Stimulated activated naive CD8-positive, alpha-beta T cell treated with anti-CD3 and anti-CD28 coated beads, Interleukin-15, amount 100 ng/mL, for 72 hours (primary cell): ENCODE measurements at places on chromosomes 4 and X.

GRCh38 chrX:14073071-14073470 is 43.4 kb upstream of the GEMIN8 start:
- no peak for DNase-seq

DNA sequence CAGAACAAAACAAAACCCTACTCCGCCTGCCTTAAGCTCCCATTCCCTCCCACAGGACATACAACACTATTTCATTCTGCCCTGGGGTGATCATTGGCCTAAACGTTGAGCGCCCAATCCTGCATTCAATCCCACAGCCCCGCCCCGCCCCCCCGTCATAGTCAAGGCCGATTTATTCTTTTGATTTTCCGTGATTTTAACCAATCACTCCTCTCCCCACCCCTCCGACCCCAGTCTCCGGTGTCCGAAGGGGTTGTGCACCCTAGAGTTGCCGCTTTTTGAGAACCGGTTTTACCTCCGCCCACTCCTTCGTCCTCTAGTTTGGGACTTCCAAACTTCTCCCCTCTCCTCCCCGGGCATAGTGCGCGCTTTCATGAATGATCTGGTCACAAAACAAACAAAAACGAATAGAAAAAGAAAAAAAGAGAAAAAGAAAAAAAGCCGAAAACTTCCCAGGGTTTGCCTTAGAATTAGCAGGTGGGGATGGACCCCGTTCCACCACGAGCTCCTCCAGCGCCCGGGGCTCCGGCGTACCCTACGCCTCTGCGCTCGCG is 446 bp upstream of the UBE2A start:
- DNase-seq: no peak

- DNase-seq: no peak
Observed at GRCh38 chrX:80026116-80026515, 11.6 kb downstream of the TBX22 start.

GRCh38 chr4:123524958-123525628 is 128.5 kb downstream of the SPRY1 start:
- no peak for DNase-seq

DNA sequence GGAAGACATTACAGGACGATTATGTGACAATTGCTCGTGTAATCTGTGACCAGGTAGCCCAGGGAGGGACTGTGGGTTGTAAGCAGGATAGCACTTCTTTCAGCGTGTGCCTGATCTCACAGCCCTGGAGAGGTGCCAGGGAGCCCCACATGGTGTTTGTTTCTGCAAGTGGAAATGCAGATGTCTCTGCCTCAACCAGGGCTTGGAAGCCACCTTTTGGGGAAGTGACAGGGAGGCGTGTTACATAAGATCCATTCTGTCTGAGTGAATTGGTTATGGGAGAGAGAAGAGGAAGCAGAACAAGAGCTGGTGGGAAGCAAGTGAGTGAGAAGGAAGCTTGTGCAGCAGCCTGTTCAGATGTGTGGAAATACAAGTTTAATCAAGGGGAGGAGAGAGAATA is 104.5 kb upstream of the GATB start:
- DNase-seq: no peak

- DNase-seq: no peak
Observed at GRCh38 chrX:117743469-117744251, 372.9 kb downstream of the KLHL13 start.

DNA sequence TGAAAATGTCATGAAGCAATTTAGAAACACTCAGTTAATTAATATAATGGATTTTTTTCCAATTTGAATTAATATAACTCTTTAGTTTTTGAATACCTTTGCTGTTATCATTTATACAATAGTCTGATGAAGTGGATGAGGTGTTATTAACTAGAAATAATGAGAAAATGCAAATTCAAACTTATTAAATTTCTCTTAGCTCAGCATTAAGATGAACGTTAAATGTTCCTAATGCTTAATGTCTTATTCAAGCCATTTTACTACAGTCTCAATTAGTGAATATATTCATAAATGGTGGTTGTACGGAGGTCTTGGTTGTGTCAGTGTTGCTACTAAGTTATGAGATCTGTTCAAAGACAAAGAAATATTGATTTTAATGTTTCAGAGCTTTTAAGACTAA is 186.3 kb downstream of the DTHD1 start:
- no peak for DNase-seq

GRCh38 chr4:101956068-101956825 is 165.7 kb downstream of the BANK1 start:
- no peak for DNase-seq

DNA sequence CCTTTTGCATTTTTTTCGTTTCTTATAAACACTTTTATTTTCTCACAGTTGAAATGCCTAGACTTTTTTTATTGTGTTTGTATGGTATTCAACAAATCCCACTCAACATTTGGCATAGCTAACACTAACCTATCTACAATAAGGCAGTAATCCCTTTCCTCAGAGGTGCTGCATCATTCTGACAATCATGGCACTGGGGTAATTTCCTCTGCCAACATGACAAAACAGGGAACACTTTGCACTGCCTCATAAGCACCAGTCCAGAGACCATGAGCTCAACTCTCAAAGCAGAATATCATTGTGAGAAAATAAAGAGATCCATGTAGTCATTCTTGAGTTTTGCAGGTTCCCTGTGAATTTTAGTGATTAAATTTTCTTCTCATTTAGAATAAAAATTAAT is 183.8 kb upstream of the INTU start:
- DNase-seq: no peak

DNA sequence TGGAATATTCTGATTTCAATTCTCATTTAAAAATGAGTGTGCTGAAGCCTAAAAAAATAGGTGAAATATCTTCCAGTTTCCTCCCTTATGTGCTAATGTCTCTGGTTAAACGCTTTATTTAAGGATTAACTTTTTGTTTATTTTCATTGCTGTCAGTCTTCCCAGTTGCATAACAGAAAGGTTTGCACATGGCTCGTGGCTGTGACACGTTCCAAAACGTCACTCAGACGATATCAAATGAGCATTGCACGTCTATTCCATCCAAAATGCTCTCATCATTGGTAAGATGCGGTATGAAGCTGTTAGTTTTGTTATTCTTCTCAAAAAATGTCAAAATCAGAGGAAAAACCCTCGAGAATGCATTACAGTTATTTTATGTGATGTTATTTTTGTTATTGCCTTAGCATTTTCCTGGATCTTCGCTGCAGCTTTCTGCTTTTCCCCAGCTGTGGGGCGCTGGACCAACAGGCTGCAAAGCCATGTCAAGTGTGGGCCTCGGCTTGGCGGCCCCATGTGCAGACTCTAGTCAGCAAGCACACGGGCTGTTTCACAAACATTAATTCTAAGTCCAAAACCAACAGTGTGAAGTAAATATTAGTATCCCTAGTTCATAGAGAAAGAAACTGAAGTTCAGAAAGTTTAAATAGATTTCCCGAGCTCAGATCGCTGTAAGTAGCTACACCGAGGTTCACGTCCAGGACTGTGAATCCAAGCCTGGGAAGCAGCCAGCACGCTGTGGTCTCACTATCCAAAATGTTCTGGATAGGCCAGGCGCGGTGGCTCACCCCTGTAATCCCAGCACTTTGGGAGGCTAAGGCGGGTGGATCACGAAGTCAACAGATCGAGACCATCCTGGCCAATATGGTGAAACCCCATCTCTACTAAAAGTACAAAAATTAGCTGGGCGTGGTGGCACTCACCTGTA is 793.4 kb upstream of the FRG1 start:
- DNase-seq: no peak

- DNase-seq: no peak
Observed at GRCh38 chr4:151766691-151767090, 5.9 kb upstream of the GATB start.

GRCh38 chrX:153780678-153781427 is at the start of gene SRPK3:
Gene SRPK3, plus strand, starts transcription at chrX:153781041. Its CDS starts 46 bp downstream, at chrX:153781087.
- DNase-seq: no peak

GRCh38 chr4:23039818-23040217 is 347.1 kb downstream of the GBA3 start:
- DNase-seq: no peak

GRCh38 chr4:47468706-47469365 is 5.3 kb upstream of the COMMD8 start:
- DNase-seq: no peak

GRCh38 chr4:148415500-148415899 is 26.7 kb downstream of the NR3C2 start:
- no peak for DNase-seq

DNA sequence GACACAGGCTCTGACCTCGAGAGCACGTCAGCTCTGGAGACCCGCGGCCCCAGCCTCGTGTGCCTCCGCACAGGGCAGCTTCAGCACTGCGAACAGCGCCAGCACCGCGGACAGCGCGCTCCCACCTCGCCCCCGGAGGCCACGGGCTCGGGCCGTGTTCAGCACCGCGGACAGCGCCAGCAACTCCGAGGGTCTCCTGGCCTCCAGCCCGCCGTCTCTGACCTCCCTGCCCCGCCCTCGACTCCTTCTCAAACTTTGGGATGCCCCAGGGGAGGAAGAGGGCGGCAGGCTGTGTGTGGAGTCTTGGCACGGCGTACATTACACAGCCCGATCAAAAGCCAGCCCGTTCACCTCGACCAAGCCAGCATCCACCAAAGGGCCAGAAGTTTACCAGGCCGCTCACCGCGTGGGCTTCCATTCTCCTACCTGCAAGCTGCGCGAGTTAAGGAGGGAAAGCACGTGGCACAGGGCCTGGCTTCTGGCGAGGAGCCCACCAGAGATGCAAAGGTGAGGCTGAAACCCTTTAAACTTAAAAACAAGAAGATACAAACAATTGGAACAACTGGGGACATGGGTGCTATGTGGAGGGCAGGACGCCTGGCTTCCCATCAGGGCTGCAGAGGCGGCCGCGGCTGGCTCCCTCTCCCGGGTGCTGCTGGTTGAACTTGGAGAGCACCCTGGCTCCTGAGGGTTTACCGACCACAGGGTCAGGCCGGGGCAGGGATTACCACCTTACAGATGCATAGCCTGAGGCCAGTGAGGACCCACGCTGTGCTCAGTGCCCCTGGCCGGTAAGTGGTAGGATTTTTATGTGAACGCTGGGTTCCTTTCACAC is 4.5 kb upstream of the NKX1-1 start:
- peak; percentile 47 for DNase-seq

GRCh38 chr4:26434030-26434639 is 56.1 kb downstream of the CCKAR start:
- no peak for DNase-seq

DNA sequence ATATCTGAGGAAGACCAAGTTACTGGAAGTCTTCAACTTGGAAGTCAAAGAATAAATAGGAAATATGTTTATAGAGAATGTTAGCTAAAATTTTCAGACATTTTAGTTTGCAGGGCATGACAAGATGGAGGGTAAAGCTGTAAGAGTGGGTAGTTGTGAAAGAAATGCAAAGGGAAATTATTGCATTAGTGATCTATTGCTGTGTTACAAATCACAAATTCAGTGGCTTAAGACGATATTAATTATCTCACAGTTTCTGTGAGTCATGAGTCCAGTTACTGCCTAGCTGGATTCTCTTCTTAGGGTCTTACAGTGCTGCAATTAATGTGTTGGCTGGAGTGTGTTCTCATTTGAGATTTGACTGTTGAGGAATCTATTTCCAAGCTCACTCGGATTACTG is 62.9 kb upstream of the CAMK2D start:
- DNase-seq: no peak

DNA sequence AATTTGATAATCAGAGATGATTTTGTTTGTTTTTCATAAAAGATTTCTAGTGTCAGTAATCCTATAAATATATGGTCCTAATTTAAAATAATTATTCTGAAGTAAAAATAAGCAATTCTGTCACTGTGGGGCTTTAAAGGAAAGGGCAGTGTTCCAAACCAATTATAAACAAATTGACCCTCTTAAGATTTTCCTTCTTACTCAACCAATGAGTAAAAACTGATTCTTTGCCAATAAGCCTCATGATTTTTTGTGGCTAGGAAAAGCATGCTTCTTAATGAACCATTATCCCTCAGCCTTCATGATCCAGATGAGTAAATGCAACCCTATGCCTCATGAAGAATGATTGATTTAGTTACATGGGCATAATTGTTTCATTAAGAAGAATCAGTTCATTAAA is 1010.4 kb downstream of the ADGRL3 start:
- DNase-seq: no peak

GRCh38 chrX:38561126-38561868 is at the start of gene TSPAN7:
Gene TSPAN7, plus strand, starts transcription at chrX:38561542. Its CDS starts 5 bp downstream, at chrX:38561547.
- DNase-seq: peak; percentile 85

- no peak for DNase-seq
Observed at GRCh38 chr4:24774452-24774851, 20.9 kb upstream of the SOD3 start.

DNA sequence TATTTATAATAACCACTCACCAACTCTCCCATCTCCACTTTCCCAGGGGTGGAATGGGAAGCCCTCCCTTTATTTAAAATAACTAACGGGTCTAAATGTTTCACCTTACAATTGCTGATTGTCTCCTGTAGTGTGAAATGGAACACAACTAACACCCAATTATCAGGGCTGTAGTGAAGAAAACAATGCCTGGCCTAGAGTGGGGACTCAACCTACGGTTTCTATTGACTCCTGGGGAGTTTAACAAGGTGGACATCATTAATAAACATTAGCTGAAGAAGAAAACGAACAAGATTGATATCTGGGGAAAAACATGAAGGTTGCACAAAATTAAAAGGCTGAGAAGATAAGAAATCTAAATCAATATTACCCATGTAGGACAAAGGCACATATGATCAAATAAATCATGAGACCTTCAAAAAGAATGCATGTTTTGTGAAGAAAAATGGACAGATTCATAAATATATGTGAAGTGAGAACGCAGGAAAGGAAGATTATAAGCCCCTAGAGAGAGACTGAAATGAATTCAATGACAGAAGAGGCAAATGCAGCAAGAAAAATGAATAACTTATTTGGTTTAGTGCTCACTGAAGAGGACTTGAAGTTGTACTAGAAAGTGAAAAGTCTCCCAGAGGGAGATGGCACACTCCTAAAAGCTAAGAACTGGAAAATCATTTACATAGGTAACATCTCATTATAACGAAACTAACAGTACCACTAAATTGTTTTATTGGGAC is 593.0 kb upstream of the AADAT start:
- DNase-seq: no peak
